ENCODE measurements at places on chromosomes 5 and 9.

DNA sequence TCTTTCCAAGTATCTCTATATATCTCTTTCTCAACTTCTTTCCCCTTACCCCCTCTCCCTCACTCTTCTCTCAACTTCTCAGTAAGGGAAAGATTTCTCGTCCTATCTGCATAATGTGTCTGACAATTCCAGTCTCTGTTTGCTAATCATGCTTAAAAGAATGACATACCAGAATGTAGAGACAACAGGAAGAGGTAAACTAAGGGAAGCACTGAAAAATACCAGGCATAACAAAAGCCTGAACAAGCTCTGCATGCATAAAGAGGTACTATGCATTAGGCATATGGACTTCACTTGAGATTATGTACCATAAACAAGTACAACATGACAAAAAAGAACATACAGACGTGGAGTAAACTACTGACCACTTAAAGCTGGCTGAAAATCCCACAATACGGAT, 62.6 kb downstream of the SEMA5A start:
- no peak for DNase-seq

DNA sequence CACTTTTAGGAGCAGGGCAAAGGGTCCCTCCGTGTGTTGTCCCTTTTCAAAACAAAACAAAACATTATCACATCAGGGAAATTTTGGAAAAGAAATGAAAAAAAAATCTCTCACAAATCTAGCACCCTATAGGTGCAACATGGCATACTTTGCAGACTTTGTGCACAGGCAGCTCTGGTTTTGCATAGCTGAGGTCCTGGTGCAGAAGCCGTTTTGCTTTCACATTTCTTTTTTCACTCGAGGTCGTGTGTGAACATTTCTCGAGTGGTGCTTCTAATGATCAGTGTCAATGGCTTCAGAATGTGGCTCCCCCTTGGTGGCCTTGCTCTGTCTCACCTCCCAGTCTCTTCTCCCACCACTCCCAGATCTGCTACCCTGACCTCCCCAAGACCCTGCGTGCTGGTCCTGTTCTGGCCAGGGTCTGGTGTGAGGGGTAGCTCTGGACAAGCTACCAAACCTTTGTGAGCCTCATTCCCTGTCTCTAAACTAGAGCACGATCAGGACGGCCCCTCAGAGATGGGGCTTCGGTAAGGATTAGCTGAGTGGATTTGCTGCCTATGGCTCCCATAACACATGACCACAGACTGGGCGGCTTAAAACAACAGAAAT, 258.0 kb downstream of the NSG2 start:
- DNase-seq: no peak

- DNase-seq: no peak
These were observed 761 bp downstream of the REEP2 start for GRCh38 chr5:138439477-138440158.

DNA sequence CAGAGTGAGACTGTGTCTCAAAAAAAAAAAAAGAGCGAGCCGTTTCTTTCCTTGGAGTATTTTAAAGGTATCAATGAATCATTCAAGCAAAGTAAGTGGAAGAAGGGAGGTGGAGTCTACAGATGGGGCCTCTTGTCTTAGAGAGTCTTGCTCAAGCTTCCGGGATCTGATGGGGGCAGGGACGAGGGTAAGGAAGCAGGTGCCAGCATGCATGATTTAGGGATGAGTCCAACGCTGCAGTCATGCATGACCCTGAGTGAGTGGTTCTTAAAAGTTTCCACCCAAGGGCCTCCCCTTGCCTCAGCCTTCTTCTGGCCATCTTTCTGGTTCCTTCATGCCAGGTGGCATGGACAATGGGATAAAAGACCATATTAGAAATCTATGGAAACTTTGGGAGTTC, 79.6 kb downstream of the MYO10 start:
- no peak for DNase-seq

- DNase-seq: no peak
These were observed 87.6 kb downstream of the AMBP start for GRCh38 chr9:113990570-113990907.

DNA sequence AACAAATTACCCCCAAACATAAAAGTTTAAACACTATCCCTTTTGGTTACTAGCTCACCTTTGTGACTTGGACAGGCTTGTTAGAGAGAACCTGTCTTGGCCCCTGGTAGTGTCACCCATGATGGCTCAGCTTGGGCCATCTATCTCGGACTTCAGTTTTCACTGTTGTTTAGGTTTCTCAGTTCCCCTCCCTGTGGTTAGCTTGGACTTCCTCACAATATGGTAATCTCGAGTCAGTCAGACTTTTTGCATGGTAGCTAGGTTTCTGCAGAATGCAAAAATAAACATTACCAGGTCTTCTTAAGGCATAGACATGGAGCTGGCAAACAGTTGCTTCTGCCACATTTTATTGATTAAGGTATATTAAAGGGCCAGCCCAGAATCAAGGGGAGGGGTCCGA, 324.3 kb upstream of the RORB start:
- no peak for DNase-seq

DNA sequence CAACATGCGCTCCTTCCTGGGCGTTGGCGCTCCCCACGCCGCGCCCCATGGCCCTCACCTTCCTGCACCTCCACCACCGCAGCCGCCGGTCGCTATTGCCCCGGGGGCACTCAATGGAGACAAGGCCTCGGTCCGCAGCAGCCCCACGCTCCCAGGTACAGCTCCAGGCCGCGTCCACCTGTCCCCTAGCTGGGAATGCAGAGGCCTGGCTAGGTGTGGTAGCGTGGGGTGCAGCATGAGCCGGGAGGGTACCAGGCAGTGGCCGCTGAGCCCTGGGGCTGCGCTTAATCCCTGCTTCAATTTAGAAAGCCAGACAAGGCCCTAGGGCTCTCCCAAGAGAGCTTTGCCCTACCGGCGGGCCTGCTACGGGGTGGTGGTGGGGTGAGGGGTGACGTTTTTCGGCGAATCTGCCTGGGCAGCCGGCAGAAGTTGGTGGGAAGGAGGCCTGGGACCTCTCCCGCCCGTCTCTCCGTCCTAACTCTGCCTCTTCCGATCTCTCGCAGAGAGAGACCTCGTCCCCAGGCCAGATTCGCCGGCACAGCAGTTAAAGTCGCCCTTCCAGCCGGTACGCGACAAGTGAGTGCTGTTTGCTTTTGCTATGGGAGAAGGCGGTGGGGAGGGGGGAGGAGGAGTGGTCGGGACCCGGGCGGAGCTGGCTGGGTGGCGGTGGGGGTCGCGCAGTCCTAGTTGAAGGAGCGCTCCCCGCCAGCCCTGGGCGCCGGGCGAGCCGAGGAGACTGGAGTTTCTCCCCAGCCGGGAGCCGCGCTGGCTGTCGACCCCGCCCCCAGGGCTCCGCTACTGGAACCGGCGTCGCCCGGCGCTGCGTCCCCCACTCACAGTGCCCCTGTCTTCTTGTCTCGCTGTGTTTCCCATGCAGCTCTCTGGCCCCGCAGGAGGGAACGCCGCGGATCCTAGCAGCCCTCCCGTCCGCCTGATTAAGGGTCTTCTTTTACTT, 4.8 kb downstream of the IRX1 start:
- no peak for DNase-seq

DNA sequence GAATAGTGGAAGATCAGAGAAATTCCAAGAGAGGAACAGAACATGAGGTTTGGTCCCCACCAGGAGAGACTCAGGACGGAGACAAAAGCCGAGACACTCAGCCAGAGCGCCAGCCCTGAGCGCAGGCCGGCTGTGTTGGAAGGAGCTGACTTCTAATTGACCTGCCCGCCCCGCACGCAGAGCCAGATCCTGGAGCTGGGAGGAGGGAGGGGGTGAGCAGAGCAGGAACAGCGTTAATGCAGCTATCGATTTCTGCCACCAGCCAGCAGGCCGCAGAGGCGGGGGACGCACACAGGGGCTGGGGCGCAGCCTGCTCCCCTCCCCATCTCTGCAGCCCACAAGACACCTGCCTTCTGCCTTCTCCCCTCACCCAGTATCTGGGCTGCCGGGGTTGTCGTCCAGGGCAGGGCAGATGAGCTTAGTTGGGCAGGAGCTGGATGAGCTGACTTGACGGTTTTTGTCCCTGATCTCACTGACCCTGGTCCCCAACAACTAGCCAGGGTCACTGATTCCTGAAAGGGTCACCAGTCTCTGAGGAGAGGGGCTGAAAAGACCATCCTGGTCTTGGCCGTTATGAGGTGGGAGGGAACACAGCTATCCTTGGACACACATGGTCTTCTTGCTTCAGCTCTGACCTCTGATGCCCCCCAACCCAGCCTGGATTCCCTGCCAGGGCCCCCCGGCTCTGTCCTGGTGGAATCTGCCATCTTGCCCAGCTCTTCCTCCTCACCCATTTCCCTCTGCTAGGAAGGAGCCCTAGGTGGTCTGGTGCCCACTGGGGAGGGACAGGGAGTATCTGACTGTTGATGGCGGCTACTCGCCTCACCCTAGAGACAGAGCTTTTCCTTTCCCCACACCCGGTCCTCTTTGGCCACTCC, 29.8 kb downstream of the CXXC5 start:
- DNase-seq: no peak

GRCh38 chr9:16873126-16873802, 2.8 kb upstream of the BNC2 start:
- DNase-seq: no peak

GRCh38 chr5:112878101-112878500, 17.0 kb downstream of the SRP19 start:
- DNase-seq: no peak

- no peak for DNase-seq
These were observed 8.8 kb downstream of the BTF3 start for GRCh38 chr5:73507062-73507461.

DNA sequence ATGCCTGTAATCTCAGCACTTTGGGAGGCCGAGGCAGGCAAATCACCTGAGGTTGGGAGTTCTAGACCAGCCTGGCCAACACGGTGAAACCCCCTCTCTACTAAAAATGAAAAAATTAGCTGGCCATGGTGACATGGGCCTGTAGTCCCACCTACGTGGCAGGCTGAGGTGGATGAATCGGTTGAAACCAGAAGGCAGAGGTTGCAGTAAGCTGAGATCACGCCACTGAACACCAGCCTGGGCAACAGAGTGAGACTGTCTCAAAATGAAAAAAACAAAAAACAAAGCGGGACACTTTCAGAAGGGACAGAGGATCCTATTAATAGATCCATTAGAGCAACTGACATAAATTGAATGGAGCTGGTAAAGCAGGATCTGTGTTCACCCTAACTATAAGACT, 89.6 kb upstream of the SGCD start:
- no peak for DNase-seq

DNA sequence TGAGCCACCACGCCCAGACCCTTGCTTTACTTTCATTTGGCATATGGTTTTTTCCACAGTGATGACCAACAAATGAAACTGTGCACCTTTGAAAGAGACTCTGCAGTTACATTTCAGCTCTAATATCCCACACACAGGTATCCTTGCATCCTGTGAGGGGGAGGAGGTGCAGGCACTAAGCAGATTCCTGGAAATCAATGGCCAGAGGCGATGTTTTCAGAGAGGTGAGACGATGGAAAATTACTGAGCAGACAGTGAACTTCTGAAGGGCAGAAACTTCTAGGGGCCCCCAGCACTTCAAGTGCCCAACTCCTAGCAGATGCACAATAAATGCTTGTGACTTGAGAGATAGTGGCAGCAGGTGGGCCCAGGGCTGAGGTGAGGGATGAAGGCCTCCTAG, 29.8 kb upstream of the GNE start:
- no peak for DNase-seq

- no peak for DNase-seq
These were observed 380.7 kb downstream of the MRPS30 start for GRCh38 chr5:45189481-45189880.

DNA sequence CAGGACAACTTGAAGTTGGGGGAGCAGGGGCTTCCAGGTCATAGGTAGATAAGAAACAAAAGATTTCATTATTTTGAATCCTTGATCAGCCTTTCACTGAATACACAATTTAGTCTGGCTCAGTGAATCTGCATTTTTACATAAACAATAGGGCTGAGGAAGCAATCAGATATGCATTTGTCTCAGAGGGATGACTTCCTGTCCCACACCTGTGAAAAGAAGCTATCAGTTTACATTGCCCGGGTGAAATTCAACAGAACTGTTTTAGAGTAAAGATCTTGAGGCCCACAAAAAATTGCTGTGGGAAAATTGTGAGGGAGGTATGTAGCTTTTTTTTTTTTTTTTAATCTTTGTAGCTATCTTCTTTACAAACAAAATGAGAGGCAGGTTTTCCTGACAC, 38.3 kb downstream of the DNAJB5 start:
- DNase-seq: no peak

DNA sequence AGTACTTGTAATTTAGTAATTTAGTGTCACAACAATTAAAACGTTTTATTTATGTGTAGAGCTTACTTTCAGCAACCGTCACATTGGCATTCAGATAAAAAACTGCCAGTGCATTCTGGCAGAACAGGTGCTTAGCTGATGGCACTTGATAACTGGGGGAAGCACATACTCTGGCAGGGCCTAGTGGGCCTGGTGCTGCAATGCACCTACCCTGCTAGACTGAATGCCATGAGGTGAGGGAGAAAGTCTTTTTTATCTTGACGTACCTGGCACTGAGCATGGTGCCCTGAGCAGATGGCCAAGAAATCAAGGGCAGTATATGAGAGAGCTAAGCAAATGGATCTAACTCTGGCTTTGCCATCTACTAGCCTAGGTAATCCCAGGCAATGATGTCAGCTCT, 280.6 kb upstream of the EFNA5 start:
- no peak for DNase-seq

GRCh38 chr5:139364466-139364865, 18.6 kb downstream of the SLC23A1 start:
- DNase-seq: no peak

DNA sequence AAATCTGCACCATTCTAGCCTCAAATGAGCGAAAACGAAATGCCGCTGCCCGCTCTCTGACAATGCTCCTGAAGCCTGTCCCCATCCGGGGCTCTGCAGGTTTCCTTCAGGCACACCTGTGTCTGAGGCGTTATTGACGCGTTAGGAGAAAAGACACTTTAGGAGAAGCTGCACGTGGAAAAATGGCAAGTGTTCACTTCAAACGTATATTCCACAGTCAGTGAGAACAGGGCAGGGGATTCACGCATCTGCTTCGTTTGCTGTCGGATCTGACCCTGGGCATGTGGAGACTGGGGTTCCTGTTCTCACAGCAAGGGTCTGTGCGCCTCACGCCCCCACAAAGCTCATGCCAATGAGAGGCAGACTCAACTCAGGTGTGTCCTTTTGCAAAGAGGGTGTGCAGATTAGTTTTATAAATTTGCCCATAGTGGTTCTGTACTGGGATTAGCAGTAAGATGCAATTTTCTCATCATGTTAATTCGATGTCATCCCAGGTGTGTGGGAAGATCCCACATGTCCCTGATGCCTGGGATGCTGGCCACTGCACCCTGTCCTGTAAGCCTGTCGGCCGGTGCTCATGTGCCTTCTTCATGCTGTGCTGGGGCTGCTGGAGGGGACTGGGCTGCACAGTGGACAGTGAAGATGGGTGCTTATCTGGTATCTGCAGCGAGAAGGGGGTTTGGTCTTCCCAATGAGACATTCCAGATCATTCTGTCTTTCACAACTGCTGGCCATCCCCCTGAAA, 11.2 kb upstream of the TBC1D9B start:
- DNase-seq: no peak

- no peak for DNase-seq
These were observed 2.5 kb downstream of the SH3PXD2B start for GRCh38 chr5:172451771-172452197.

All from C1 segment of cervical spinal cord (tissue), 14 donors.